ENCODE measurements at places on chromosomes 4 and X.

DNA sequence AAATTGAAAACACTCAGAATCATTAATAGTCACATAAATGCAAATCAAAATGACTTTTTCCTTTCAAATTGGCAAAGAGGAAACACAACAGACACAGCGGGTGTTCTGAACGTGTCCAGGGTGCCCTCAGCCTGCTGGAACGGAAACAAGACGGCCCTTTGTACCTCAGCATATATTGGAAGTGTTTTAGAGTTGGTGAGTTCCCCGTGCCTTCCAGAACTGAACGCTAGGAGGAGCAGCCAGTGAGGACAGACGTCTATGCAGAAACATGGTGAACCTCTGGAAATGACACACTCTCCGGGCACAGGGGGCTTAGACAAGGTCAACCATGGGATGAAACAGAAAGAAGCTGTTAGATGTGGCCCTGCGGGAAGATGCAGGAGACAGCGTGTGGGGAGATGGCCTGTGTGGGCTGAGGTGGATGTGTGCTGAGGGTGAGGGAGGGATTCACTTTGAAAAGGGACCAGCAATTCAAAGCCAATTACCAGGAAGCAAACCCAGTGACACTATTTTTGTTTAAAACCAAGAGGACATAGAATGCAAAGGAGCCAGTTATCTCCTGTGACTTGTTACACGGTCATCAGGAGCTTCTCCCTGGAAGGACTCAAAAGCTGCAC, 40.4 kb downstream of the RNF212 start:
- no peak for DNase-seq

- no peak for DNase-seq
These were observed 61.1 kb upstream of the DCTD start for GRCh38 chr4:182978152-182978827.

DNA sequence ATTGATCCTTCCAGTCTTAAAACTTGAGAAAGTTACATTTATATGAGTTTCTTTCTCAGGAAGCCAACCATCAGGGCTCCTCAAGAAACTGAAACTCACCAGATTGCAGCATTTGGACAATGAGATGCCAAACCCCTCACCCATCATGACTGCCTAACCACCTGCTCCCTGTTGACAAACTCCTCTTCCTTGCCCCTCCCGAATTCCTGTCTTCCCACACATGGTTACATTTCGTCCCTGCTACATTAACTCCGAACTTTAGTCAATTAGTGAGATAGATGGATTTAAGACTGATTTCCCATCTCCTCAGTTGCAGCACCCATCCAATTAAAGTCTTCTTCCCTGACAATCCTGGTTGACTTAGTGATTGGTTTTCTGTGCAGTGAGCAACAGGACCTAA, 118.7 kb downstream of the ZNF330 start:
- no peak for DNase-seq

- no peak for DNase-seq
These were observed 877 bp upstream of the NKX1-1 start for GRCh38 chr4:1406981-1407656.

- DNase-seq: no peak
These were observed 26.2 kb downstream of the DLG3 start for GRCh38 chrX:70470850-70471289.

GRCh38 chr4:24208691-24209090, 318.8 kb upstream of the PPARGC1A start:
- DNase-seq: no peak

GRCh38 chrX:39012621-39013111, 211.4 kb downstream of the MID1IP1 start:
- DNase-seq: no peak

- DNase-seq: no peak
These were observed 1.1 kb upstream of the PCDH19 start for GRCh38 chrX:100410901-100411801.

- no peak for DNase-seq
These were observed 315.6 kb downstream of the ARHGAP24 start for GRCh38 chr4:85790582-85790981.

- no peak for DNase-seq
These were observed 52.7 kb downstream of the TMEM164 start for GRCh38 chrX:110055616-110056015.

GRCh38 chr4:52701207-52701606, 42.1 kb upstream of the USP46 start:
- no peak for DNase-seq

GRCh38 chr4:7151668-7152227, 40.6 kb upstream of the SORCS2 start:
- no peak for DNase-seq

- DNase-seq: no peak
These were observed 713.6 kb downstream of the CCSER1 start for GRCh38 chr4:90840828-90841227.

DNA sequence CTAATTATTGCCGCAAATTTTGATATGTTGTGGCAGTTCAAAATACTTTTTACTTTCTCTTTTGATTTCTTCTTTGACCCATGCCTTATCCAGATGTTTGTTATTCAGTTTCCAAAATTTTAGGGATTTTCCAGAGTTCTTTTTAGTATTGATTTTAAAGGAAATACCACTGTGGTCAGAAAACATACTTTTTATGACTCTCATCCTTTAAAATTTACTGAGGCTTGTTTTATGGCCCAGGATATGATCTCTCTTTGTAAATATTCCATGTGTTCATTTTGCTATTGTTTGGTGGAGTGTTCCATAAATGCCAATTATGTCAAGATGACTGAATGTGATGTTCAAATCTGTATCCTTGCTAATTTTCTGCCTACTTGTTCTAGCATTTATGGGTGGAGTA, 272.3 kb upstream of the DIPK2B start:
- no peak for DNase-seq

GRCh38 chrX:100768679-100769338, 36.9 kb upstream of the SYTL4 start:
- peak; percentile 63 for DNase-seq

- no peak for DNase-seq
These were observed 560.5 kb downstream of the MID1IP1 start for GRCh38 chrX:39361736-39362135.

DNA sequence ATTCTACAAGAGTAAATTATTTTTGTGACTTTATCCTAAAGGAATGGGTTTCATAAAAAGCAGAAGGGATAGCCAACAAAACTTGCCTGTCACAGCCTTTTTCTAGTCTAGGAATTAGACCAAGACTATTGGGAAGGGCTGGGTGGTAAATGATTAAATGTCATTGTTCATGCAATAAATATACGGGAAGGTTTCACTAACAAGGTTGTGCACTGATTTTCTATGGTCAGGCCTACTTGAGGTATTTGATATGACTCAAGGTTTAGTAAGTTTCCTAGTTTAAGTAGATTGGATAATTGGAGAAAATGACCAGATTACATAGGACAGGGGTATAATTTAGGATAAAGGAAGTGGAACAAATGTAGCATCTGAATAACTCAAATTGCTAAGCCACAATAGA, 249.1 kb upstream of the BMP3 start:
- DNase-seq: no peak

- no peak for DNase-seq
These were observed 58.1 kb upstream of the SMIM10 start for GRCh38 chrX:134932528-134933217.

DNA sequence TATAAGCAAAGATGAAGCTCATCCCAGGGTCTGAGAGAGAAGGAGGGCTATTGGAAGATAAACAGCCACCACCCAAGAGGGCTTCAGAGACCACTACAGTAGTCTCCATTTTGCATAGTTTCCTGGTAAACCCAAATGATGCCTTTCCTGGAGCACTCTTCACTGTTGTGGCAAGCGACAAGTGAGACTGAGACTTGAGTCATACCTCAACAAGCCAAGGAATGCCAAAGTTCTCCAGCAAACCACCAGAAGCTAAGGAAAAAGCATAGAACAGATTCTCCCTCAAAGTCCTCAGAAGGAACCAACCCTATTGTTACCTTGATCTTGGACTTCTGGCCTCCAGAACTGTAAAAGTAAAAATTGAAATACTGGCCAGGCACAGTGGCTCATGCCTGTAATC, 65.9 kb downstream of the LARP7 start:
- DNase-seq: no peak

DNA sequence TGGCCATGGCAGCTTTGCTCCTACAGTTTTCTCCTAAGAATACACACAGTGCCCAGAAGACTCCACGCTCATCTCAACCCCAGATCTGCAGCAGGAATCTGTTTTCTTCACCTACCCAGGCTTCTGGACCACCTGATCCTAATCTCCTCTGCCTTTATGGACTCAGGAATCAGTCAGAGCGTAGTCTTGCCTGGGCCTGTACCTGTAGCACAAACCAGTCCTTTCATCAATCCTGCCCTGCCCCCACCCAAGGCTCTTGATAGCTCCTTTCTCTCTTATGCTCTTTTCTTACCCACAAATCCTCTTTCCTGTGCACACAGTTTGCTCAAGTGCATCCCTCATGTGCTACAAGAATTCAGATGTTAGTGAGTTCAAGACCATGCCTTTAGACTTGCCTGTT, 89.7 kb downstream of the ZNF718 start:
- DNase-seq: no peak

- no peak for DNase-seq
These were observed 33.2 kb upstream of the LDB2 start for GRCh38 chr4:16931339-16932305.

GRCh38 chr4:186934841-186935443, 211.3 kb upstream of the FAT1 start:
- no peak for DNase-seq

GRCh38 chrX:74536832-74537371, 77.5 kb downstream of the RLIM start:
- no peak for DNase-seq

GRCh38 chr4:112114452-112114851, 30.8 kb upstream of the FAM241A start:
- DNase-seq: no peak

GRCh38 chr4:95363966-95364365, 184.8 kb downstream of the UNC5C start:
- no peak for DNase-seq

- DNase-seq: no peak
These were observed 21.1 kb upstream of the MAP7D3 start for GRCh38 chrX:136272325-136272724.

GRCh38 chrX:82541822-82542221, 966.3 kb upstream of the POU3F4 start:
- DNase-seq: no peak

DNA sequence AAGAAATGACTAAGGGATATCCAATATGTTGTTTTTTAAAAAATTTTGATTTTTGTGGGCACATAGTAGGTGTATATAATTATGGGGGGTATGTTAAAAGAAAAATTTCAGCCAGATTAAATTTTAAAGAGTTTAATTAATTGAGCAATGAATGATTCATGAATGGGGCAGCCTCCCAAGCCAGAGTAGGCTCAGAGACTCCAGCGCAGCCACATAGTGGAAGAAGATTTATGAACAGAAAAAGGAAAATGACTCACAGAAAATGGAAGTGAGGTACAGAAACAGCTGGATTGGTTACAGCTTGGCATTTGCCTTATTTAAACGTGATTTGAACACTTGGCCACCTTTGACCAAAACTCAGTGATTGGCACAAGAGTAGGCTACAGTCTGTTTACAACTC, 91.7 kb downstream of the SPATA18 start:
- no peak for DNase-seq

- DNase-seq: no peak
These were observed 2.3 kb downstream of the FHDC1 start for GRCh38 chr4:152938237-152938947.

- DNase-seq: no peak
These were observed 136.8 kb downstream of the RAPGEF2 start for GRCh38 chr4:159239629-159240028.
